IMR-90 (cell line): ENCODE measurements at places on chromosomes 16 and 17. TPM values are rescaled to one million over a fixed set of nuclear protein-coding genes. Genes with fewer than 3 reads are reported as not detected.
A peak's percentile ranks its signal among the peaks of the same experiment; 100 is the strongest.

DNA sequence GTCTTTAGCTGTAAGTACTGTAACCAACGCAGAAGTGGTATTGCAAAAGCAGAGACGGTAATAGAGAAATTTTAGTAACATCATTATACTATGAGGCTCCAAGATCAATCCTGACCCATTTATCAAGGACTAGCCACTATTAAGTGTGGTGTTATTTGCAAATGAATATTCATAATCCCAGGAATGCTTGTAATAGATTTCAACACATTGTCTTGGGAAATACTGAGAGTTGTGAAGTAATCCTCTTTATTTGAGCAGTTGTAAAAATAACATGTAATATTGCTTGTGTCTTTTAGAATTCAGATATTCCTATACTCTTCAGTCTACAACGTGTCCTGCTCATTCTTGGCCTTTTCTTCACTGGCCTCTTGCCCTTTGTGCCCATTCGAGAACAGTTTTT lies 46.4 kb downstream of the GDPD1 start:
- no peaks in the 10 kb centered on the region for H3K27me3 ChIP-seq
- no peaks in the 10 kb centered on the region for H3K36me3 ChIP-seq
- no peak for DNase-seq
- no peaks in the 10 kb centered on the region for H3K4me1 ChIP-seq
- no peak overlapping the region for H3K4me3 ChIP-seq

- peaks cover 2% of the 10 kb centered on the region for H3K27me3 ChIP-seq
- no peak overlapping the region for H3K4me3 ChIP-seq
- no peaks in the 10 kb centered on the region for H3K36me3 ChIP-seq
- DNase-seq, result peak; percentile 96
- peaks cover 11% of the 10 kb centered on the region for H3K4me1 ChIP-seq
Measured at GRCh38 chr17:17445925-17446665, 30.7 kb upstream of the MED9 start.

DNA sequence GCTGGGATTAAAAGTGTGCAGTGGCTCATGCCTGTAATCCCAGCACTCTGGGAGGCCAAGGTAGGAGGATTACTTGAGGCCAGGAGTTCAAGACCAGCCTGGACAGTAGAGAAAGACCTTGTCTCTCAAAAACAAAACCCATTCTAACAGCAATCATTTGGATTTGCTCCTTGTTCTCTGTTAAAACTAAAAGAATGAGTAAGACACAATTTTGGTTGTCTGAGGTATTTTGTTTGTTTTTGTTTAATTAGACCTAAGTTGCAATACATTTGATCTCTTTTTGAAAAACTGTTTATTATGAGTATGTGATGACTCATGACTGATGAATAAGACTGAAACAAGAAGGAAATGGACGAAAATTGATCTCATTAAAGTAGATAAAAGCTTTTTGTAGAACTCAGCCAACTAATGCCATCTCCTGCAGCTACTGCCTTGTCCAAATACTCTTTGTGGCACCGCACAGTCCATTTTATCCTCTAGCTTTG lies 29.0 kb downstream of the GLG1 start:
- H3K27ac ChIP-seq, result no peak overlapping the region
- peaks cover 6% of the 10 kb centered on the region for H3K4me1 ChIP-seq
- H3K27me3 ChIP-seq, result no peaks in the 10 kb centered on the region
- DNase-seq, result peak; percentile 88
- H3K4me3 ChIP-seq, result no peak overlapping the region

- DNase-seq, result no peak
- H3K4me1 ChIP-seq, result peaks cover 13% of the 10 kb centered on the region
- no peak overlapping the region; the same call in 1 of the 2 replicates for H3K27ac ChIP-seq
- H3K4me3 ChIP-seq, result peak overlapping the region; percentile 68; the same call in 1 of the 2 replicates
- no peaks in the 10 kb centered on the region for H3K27me3 ChIP-seq
- H3K36me3 ChIP-seq, result peaks cover 37% of the 10 kb centered on the region
Measured at GRCh38 chr16:30774367-30775130, 12.4 kb downstream of the RNF40 start.

- peaks cover 43% of the 10 kb centered on the region for H3K4me1 ChIP-seq
- H3K36me3 ChIP-seq, result no peaks in the 10 kb centered on the region
- H3K27me3 ChIP-seq, result no peaks in the 10 kb centered on the region
- no peak overlapping the region for H3K27ac ChIP-seq
Measured at GRCh38 chr17:17944743-17945142, 27.5 kb downstream of the TOM1L2 start.

GRCh38 chr17:78677303-78678221 lies 100.4 kb upstream of the DNAH17 start:
- H3K4me1 ChIP-seq, result peaks cover 10% of the 10 kb centered on the region
- H3K27me3 ChIP-seq, result no peaks in the 10 kb centered on the region
- H3K4me3 ChIP-seq, result no peak overlapping the region
- peaks cover 33% of the 10 kb centered on the region; the same call in 1 of the 2 replicates for H3K36me3 ChIP-seq
- no peak for DNase-seq

GRCh38 chr16:72023962-72024361 lies 15.4 kb downstream of the DHODH start:
- no peak overlapping the region for H3K27ac ChIP-seq
- no peaks in the 10 kb centered on the region for H3K4me1 ChIP-seq
- no peak overlapping the region for H3K4me3 ChIP-seq
- peaks cover 4% of the 10 kb centered on the region for H3K36me3 ChIP-seq

- H3K4me3 ChIP-seq, result no peak overlapping the region
- H3K27ac ChIP-seq, result no peak overlapping the region; the same call in 1 of the 2 replicates
- no peaks in the 10 kb centered on the region for H3K27me3 ChIP-seq
- H3K36me3 ChIP-seq, result peaks cover 14% of the 10 kb centered on the region
Measured at GRCh38 chr17:64632194-64632593, 29.9 kb downstream of the SMURF2 start.

- no peaks in the 10 kb centered on the region for H3K36me3 ChIP-seq
- peaks cover 2% of the 10 kb centered on the region for H3K4me1 ChIP-seq
- DNase-seq, result no peak
- H3K27ac ChIP-seq, result no peak overlapping the region
Measured at GRCh38 chr17:50518384-50519023, 10.3 kb downstream of the MYCBPAP start.

- DNase-seq, result no peak
- H3K27ac ChIP-seq, result no peak overlapping the region
- no peaks in the 10 kb centered on the region for H3K27me3 ChIP-seq
- peaks cover 29% of the 10 kb centered on the region for H3K36me3 ChIP-seq
- H3K4me3 ChIP-seq, result no peak overlapping the region
Measured at GRCh38 chr16:83907631-83908250, 8.8 kb downstream of the MLYCD start.

- H3K4me1 ChIP-seq, result peaks cover 2% of the 10 kb centered on the region
- no peak overlapping the region for H3K27ac ChIP-seq
- DNase-seq, result no peak
- no peaks in the 10 kb centered on the region for H3K36me3 ChIP-seq
- H3K27me3 ChIP-seq, result peaks cover 31% of the 10 kb centered on the region
Measured at GRCh38 chr16:19166500-19166899, 1.5 kb upstream of the SYT17 start.

SLC2A4 gene
- under 0.01 TPM in 1 of 2 replicates, not detected in the other for total RNA-seq

KRT39 gene
- total RNA-seq, result not detected in 2 replicates

TELO2 gene
- total RNA-seq, result 5.8 and 6.6 TPM in 2 replicates

IGF2BP1 gene
- total RNA-seq, result 10.2 and 11.9 TPM in 2 replicates

ZG16 gene
- total RNA-seq, result not detected in 2 replicates
